ENCODE measurements at places on chromosomes 1 and 21.

GRCh38 chr1:55095095-55095494 is 55.7 kb downstream of the PCSK9 start:
- no peak for DNase-seq

- DNase-seq: no peak
These were observed 46.6 kb downstream of the NEK7 start for GRCh38 chr1:198203434-198203833.

DNA sequence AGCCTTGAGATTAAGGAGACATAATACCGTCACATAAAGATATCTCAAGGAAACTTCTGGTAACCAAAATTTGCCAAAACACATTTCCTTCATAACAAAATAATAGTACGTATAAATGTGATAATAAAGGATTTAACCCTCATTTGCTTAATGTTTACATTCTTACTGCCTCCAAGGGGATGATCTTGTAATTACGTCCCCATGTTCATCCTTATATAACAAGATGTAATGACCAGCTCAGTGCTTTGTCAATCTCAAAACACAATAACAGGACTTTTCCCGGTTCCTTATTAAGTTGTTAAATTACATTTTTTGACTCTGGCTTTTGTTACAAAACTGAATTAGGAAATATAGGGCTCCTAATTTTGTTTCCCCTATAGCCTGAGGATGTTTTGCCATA is 41.3 kb upstream of the UHMK1 start:
- DNase-seq: no peak

DNA sequence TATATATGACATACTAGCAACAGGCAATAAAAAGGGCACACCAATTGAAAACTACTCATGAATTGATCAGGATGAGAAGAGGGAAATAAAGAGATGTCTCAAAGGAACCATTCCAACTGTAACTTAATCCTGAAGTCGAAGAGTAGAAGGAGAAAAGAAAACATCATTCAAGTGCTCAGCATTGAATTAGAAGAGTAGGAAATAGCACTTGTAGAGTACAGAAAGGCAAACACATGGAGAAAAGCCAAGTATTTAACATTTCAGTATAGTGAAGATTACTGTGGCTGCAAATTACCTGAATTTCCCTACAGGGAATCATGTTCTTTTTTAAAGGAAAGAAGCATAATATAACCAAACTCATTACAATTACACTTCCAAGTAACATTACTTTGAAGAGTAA is 205.0 kb downstream of the KCTD3 start:
- DNase-seq: no peak

DNA sequence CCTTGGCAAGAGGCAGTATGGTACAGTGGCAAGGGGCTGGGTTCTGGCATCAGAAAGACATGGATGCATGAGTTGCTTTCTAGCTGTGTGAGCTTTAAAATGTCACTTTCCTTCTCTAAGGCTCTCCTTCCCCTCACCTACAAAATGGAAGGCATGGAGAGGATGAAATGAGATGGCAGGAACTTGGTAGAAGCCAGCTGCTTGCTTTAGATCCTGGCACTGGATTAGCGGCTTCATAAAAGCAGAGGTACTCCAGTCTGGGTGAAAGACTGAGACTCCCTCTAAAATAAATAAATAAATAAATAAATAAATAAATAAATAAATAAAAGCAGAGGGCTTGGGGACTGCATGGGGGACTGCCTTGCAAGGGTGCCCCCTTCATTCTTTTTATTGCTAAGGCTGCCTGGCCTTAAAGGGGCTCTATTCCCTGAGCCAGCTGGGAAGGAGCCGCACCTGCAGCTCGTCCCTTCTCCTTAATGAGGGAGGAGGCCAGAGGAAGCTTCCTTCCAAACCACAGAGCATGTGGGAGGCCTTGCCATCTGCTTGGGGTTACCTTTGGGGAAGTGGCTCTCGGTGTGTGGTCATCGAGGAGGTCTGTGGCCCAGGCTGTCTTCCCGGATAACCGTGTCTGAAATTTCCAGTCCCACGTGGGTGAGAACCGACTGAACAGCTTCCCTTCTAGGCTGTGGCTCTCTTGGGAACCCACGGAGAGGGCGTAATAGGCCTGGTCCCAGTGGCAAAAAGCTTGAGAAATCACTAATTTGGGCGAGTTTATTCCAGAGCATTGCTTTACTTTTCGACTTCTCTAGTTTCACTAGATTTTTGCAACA is 2.0 kb upstream of the ATP13A2 start:
- DNase-seq: no peak

- DNase-seq: no peak
These were observed 4.5 kb downstream of the EPHX1 start for GRCh38 chr1:225814381-225814780.

DNA sequence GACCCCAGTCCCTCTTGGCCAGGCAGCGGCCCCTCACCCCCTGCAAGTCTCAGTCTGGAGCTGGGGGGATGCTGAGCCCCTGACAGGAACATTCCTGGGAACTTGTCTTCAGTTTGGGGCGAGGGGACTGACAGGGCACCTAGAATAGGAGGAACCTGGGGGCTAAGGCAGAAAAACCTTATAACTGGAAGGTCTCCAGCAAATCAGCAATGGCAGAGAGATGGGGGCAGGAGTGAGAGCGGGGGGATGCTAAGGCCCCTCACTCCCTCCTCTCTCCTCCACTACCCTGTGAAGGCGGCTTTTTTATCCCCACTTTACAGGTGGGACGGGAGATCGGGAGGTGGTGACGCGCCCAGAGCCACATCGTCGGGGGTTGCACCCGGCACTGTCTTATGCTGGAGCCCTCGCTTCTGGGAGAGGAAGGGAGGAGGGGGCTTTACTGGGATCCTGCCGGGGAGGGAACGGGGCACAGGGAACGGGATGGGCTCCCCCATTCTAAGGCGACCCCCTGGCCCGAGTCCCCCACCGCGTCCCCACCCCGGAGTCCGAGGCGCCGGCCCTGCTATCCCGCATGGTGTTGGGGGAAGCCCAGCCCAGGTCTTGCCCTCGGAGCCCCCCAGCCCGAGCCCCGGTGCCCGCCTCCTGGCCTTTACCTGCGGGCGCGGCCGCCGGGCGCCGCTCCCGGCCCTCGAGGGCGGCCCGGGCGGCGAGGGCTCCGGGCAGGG is 456 bp downstream of the COL8A2 start:
- no peak for DNase-seq

- no peak for DNase-seq
These were observed 15.2 kb downstream of the GADD45A start for GRCh38 chr1:67700220-67700619.

GRCh38 chr1:11527541-11528452 is 48.8 kb downstream of the DISP3 start:
- no peak for DNase-seq

- no peak for DNase-seq
These were observed 116.2 kb downstream of the FOXD2 start for GRCh38 chr1:47554082-47554481.

DNA sequence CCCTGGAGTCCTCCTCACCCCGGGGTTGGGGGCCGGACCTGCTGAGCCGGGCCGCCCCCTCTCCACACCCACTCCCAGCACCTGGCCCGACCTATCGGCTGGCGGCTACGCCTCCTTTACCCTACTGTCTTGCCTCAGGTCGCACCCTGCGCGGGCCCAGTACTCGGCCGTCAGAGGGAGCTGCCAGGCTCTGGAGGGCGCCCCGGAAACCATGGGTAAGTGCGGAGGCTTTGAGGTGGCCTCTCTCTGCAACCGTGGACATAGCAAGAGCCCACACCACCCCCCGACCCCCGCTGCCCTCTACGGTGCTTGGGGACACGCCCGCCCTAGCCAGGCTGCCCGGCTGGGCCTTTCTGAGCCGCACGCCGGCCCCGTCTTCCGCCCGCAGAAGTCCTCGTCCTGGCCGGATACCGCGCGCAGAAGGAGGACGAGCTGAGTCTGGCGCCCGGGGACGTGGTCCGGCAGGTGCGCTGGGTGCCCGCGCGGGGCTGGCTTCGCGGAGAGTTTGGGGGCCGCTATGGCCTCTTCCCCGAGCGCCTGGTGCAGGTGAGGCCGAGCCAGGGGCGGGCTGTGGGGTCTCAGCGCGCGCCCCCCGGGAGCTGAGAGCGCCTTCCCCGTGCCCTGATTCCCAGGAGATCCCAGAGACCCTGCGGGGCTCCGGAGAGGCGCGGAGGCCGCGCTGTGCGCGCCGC is at the start of gene SH3D21:
Gene SH3D21, plus strand, starts transcription at position 159 of the 692 bp plus-strand sequence. Its CDS starts 53 bp downstream, at position 212.
- peak; percentile 47 for DNase-seq

DNA sequence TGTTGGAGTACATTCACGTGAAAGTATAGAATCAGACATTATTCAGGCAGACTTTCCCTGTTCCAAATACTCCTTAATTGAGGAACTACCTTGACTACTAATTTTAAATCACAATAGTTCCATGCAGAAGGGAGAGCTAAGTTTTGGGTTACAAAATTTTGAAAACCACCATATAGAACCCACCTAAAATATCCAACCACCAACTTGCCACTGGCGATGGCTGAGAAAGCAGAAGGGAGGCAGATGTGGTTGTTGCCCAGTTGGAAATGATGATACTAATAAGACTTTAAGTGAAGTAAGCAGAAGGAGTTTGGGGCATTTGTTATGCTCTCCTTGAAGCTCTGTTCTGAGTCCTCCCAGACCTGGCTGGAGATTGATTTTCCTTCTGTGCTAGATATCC is 190.7 kb downstream of the HLX start:
- no peak for DNase-seq

- no peak for DNase-seq
These were observed 17.4 kb upstream of the USP24 start for GRCh38 chr1:55232448-55233144.

DNA sequence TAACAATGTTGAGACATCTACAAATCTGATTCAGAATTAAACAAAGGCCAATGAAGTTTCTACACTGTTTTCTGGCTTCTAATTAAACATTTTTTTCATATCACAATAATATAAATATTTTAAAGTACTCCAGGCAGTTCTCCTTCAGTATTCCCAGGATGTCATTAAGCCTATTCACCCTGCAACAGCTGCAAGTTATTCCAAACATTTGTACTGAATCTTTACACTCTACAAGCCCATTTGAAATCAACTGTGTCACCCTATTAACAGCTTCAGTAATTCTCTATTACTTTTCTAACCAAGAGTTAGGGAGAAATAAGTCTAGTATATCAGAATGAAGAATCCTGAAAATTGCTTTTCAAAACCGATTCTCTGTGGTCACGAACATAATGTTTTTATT is 124.6 kb downstream of the OLFML2B start:
- no peak for DNase-seq

GRCh38 chr21:27536319-27536718 is 569.4 kb upstream of the ADAMTS5 start:
- DNase-seq: no peak

DNA sequence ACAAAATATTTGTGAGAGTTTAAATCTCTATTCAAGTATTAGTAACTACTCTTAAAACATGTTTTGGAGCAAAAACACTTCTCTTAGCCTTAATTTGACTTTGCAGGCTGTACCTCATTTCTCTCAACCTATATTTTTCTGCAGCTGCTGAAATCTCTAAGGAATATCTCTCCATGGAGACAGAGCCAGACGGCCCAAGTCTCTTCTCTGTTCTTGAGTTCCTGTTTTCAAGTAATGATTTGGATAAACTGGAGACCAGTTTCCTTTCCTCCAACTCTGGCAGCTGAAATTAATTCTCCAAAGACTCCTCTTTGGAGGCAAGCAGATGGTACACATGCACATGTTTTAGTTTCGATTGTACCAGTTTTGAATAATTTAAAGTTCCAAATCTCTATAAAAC is 659.7 kb upstream of the NEGR1 start:
- DNase-seq: no peak

DNA sequence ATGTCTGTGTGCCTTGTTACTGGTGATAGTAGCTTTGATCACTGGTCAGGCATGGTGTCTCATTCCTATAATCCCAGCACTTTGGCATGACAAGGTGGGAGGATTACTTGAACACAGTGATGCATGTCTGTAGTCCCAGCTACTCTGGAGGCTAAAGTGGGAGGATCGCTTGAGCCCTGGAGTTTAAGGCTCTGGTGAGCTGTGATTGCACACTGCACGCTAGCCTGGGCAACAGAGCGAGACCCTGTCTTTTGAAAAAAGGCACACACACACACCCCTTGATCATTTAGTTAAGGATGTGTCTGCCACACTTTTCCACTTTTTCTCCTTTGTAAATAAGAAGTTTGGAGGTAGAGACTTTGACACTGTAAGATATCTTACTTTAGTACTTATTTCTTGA is 15.1 kb downstream of the MIGA1 start:
- DNase-seq: no peak

DNA sequence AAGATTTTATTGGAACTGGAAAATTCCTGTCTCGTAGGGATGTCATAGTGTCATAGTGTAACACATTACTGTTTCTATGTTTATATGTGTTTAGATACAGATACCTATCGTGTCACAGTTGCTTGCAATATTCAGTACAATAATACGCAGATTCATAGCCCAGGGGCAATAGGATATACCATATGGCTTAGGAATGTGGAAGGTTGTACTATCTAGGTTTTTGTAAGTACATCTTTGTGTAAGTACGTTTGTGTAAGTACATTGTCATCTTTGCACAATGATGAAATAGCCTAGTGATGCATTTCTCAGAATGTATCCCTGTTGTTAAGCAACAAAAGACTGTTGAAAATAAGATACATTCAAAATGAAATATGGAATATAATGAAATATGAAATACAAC is 68.9 kb downstream of the CAMTA1 start:
- DNase-seq: no peak

DNA sequence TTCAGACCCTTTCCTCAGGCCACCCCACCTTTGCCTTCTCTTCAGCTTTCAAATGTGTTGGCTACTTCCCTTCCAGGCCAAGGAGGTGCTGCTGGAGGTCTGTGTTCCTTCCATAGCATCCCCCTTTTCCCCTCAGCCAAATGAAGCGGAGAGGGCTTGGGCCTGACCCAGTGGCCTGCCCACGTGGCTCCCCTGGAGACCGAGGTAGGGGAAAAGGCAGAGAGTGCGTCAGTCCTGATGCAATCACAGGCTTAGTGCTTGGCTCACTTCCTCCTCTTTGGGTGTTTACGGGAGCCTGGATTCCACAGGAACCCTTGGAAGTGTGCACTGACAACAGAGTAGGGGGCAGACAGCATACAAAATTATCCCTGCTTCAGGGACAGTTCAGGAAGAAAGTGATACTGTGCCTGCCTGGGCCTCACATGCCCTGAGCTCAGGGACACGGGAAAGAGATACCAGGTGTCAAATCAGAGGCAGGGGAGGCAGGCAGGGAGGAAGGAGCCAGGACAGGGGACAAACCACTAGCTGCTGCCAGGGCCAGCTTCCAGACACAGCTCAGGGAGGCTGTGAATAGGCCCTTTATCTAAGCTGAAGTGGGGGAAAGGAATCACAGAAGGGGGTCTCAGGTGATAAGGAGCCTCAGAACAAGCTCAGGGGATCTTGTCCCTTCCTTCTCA is 16.6 kb upstream of the PTP4A2 start:
- DNase-seq: no peak

DNA sequence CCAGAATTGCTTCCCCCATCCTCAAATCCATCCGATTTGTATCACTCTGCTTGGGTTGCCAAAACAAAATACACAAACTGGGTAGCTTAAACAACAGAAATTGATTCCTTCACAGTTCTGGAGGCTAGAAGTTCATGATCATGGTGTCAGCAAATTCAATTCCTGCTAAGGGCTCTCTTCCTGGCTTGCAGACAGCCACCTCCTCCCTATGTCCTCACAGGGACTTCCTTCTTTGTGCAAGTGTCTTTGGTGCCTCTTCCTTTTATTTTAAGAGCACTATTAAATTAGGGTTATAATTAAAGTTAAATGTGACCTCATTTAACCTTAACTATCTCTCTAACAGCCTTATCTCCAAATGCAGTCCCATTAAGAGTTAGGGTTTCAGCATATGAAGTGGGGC is 112.8 kb downstream of the PLPP3 start:
- no peak for DNase-seq

GRCh38 chr1:183328371-183328770 is 89.8 kb downstream of the NMNAT2 start:
- no peak for DNase-seq

All from stimulated activated CD4-positive, alpha-beta T cell treated with anti-CD3 and anti-CD28 coated beads, Interleukin-4, amount 100 ng/mL, for 24 hours (primary cell).